A673 (cell line): ENCODE measurements at places on chromosomes 3 and 15. TPM values are rescaled to one million over a fixed set of nuclear protein-coding genes. Genes with fewer than 3 reads are reported as not detected.

TMEM212 gene
- not detected in 2 replicates for total RNA-seq

GRCh38 chr3:122668930-122669730, 11.5 kb upstream of the PARP14 start:
- no peak for DNase-seq
- H3K4me1 ChIP-seq = no peaks in the 10 kb centered on the region
- H3K27me3 ChIP-seq = no peaks in the 10 kb centered on the region
- H3K4me3 ChIP-seq = no peak overlapping the region
- no peaks in the 10 kb centered on the region for H3K36me3 ChIP-seq

DNA sequence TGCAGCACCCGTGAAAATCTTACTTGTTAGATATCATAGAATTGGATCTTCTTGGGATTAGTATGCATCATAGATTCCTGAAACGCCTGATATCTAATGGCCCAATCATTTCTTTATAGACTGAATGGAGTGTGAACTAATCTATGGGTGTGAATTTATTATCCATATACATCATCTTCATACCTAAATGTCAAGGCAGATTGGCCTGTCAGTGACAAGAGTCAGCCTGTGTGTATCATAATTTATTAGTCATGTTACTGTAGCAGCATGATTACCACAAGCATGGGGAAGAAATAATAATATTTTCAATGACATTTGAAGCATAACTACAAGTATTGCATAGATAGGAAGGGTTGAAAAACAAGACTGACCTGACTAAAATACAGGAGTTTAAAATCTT, 235.8 kb downstream of the RAP2B start:
- no peak overlapping the region for H3K4me3 ChIP-seq
- H3K4me1 ChIP-seq = no peaks in the 10 kb centered on the region
- H3K27me3 ChIP-seq = no peaks in the 10 kb centered on the region
- H3K27ac ChIP-seq = no peak overlapping the region

GRCh38 chr3:186529201-186529999, 14.8 kb downstream of the CRYGS start:
- H3K36me3 ChIP-seq = no peaks in the 10 kb centered on the region
- no peaks in the 10 kb centered on the region for H3K27me3 ChIP-seq
- H3K27ac ChIP-seq = no peak overlapping the region
- no peak for DNase-seq
- H3K4me3 ChIP-seq = no peak overlapping the region

- no peaks in the 10 kb centered on the region for H3K36me3 ChIP-seq
- H3K4me1 ChIP-seq = no peaks in the 10 kb centered on the region
- no peak overlapping the region for H3K27ac ChIP-seq
- no peak overlapping the region for H3K4me3 ChIP-seq
Measured at GRCh38 chr3:57497904-57498303, 46.2 kb downstream of the DNAH12 start.

C3orf70 gene
- total RNA-seq = 0.22 and 0.26 TPM in 2 replicates

DNA sequence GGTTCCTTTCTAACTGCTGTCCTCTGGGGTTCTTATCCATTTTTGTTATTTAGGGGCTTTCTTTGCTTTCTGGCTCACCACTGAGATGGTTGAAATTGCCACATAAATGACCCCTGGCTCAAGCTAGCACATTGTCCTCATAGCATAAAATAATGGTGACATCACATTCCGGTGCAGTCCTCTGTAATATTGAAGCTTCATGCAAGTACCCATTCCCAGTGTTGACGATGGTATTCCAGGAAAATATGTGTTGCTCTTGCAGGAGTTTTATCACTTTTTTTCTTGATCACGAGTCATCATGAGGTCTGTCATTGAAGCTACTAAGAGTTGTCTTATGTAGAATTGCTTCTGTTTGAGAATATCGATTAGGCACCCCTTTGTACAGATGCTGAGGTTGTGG, 56.1 kb downstream of the CRTC3 start:
- no peaks in the 10 kb centered on the region for H3K27me3 ChIP-seq
- H3K4me1 ChIP-seq = peaks cover 28% of the 10 kb centered on the region
- H3K4me3 ChIP-seq = no peak overlapping the region
- H3K36me3 ChIP-seq = no peaks in the 10 kb centered on the region
